ENCODE measurements at places on chromosomes 3 and 15.

DNA sequence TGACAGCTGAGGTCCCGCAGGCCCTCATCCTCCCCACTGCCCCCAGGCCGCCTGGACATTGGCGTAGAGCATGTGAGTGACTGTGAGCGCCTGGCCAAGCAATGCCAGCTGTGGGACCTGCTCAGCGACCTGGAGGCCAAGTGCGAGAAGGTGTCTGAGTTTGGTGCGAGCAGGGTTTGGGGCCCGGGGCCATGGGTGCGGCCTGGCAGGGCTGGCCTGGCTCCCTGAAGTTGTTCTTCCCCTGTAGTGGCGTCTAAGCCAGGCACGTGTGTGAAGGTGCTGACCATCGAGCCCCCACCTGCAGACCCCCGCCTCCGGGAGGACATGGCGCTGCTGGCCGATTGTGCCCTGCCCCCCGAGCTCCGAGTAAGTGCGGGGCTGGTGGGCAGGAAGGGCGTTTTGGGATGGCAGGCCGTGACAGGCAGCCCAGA lies 4.2 kb downstream of the ABTB1 start:
- DNase-seq, result no peak

DNA sequence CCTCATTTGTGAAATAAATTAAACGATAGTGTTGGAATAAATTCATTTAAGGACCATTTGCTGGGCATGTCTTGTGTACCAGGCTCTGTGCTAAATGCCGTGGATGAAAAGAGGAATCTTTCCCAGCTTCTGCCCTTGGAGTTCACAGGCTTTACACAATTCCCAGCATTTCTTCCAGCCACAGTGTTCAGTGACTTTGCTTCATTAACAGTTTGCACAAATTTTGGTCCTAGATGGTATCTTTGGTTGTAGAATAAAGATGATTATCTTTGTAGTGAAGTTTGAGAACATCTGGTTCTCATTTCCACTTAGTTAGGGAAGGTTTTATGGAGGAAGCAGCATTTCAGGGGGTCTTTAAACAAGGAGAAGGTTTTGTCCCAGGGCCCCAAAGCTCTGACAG lies 100.1 kb downstream of the LRTM1 start:
- DNase-seq, result no peak

DNA sequence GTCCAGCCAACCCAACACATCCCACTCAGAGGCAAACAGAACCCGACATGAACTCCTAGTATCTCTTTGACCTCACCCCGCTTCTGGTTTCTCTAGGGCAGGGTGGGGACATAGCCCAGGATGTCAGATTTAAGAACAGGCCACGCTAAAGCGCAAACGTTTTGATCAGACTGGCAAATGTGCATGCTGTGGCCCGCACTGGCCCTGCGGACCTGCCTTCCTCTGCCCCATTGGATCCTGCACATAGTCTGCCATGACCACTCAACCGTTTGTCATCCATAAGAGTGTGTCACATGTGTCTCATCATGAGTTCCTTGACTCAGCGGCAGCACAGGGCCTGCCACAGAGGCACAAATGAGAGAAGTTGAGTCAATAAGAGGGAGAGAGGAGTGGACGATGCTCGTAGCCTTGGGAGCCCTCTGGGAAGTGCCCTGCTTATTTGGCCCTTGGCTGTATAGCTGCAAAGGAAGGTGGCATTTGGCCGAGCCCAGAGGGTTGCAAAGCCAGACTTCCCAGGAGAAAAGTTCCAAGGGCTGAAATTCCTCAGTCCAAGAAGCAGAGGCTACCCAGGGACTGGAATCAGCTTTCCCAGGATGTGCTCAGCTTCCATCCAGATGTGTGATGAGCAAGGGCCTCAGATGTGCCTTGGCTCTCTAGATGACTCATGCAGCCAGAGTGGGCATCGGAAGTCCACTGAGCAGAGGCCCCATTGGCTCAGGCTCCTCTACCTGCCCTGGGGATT lies 55.5 kb upstream of the SLCO2A1 start:
- DNase-seq, result no peak

GRCh38 chr3:52392216-52392930 lies 52.5 kb downstream of the SEMA3G start:
- DNase-seq, result no peak

- no peak for DNase-seq
These were observed 189.1 kb downstream of the GHSR start for GRCh38 chr3:172259111-172259541.

GRCh38 chr3:134711284-134711683 lies 60.5 kb upstream of the KY start:
- no peak for DNase-seq

GRCh38 chr3:108488631-108489030 lies 21.8 kb downstream of the MYH15 start:
- DNase-seq, result no peak

- no peak for DNase-seq
These were observed 9.4 kb downstream of the DCUN1D1 start for GRCh38 chr3:182970811-182971418.

Data from fibroblast of the conjunctiva (primary cell).